ENCODE measurements at places on chromosomes 4 and X. TPM values are rescaled to one million over a fixed set of nuclear protein-coding genes. Genes with fewer than 3 reads are reported as not detected.

Gene PNMA6A
- total RNA-seq, result 4.2 TPM

Gene MSN
- 391 TPM for total RNA-seq

GRCh38 chrX:13005661-13006473 lies 31.0 kb downstream of the TMSB4X start:
- H3K36me3 ChIP-seq, result no peaks in the 10 kb centered on the region
- no peak for DNase-seq
- H3K4me1 ChIP-seq, result no peaks in the 10 kb centered on the region
- H3K27me3 ChIP-seq, result no peaks in the 10 kb centered on the region
- H3K27ac ChIP-seq, result no peak overlapping the region
- no peak overlapping the region for H3K4me3 ChIP-seq

GRCh38 chr4:25888781-25889180 lies 25.2 kb upstream of the SMIM20 start:
- DNase-seq, result no peak
- H3K27me3 ChIP-seq, result no peaks in the 10 kb centered on the region
- H3K27ac ChIP-seq, result no peak overlapping the region
- H3K36me3 ChIP-seq, result no peaks in the 10 kb centered on the region
